Dorsolateral prefrontal cortex (tissue), 122 donors: ENCODE measurements at places on chromosomes 1 and 21.
A peak's percentile ranks its signal among the peaks of the same experiment; 100 is the strongest.

- peak; percentile 86 for DNase-seq
These were observed 5.5 kb downstream of the AZIN2 start for GRCh38 chr1:33086384-33086850.

GRCh38 chr1:24504560-24504959 is 1.9 kb downstream of the RCAN3 start:
- DNase-seq: no peak

DNA sequence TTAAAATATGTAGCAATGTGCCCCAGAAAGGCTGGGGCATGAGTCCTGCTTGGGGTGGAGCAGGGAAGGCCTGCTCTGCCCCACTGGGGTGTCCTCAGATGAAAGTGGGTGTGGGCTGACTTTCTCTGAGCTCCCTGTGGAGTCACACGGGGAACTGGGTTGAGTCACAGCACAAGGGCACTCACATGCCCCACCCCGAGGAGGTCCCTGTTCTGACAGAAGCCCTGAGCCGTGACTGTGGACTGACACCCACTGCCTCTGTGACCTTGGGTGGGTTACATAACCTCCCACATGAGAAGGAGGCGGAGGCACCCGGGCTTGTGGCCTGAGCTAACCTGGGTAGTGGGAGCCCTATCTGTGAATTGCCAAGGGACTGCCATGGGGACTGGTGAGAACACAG is 52.5 kb upstream of the TINAGL1 start:
- DNase-seq: no peak

GRCh38 chr1:26544126-26544525 is 14.6 kb downstream of the RPS6KA1 start:
- DNase-seq: no peak

- no peak for DNase-seq
These were observed 573 bp downstream of the PSMG1 start for GRCh38 chr21:39182484-39183271.

- no peak for DNase-seq
These were observed 53.8 kb downstream of the PTGER3 start for GRCh38 chr1:70993798-70994197.

DNA sequence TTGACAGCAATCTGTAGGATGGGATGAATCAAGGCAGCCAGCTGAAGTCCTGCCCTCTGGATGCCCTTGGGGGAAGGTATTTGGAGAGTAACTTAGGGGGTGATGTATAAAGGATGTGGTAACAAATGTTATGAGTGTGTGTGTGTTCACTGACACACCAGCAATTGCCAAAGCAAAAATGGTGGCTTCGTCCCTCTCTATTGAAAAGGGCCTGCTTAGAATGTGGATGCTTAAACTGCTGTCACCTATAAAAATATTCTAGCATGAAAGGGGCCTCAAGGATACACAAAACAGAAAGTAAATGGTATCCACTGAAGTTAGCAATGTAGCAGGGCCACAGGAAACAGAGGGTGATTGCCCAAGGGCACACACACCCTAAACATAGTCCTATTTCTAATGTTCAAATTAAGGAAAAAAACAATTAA is 15.1 kb upstream of the AIM2 start:
- no peak for DNase-seq

DNA sequence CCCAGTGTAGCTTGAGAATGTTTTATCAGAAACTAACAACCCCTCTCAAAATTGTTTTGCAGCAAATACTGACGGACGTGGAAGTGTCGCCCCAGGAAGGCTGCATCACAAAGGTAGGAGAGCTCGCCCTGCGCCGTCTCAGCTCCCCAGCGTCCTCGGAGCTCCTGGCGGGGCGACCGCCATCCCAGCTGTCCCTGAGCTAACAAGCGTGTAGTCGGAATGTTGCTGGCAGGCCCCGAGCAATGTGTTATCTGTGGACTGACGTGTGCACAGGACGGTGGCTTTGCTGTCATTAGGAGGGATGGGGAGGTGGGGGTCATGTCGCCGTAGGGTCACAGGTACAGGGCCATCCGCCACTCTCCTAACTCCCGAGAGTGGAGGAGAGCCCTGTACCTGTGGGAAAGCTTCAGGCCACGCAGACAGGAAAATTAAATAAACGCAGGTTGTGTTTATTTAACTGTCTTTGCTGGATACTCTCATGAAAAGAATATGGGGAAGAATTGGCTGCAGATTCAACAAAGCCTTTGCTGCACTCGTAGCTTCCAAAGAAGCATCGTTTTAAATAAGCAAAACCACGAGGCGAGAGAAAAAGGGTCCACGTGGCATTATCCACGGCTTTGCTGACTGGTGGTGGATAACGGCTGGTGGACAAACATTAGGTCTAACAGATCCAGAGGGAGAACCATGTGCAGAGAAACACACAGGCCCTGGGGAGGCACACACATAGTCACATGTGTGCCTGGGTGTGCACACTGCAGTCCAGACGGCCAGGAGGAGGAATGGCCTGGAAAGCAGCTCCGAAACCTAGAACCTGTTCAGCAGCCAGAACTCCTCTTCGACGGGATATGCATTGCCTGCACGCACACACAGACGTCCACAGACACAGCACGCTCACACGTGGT is 175.3 kb downstream of the PRDM16 start:
- no peak for DNase-seq

DNA sequence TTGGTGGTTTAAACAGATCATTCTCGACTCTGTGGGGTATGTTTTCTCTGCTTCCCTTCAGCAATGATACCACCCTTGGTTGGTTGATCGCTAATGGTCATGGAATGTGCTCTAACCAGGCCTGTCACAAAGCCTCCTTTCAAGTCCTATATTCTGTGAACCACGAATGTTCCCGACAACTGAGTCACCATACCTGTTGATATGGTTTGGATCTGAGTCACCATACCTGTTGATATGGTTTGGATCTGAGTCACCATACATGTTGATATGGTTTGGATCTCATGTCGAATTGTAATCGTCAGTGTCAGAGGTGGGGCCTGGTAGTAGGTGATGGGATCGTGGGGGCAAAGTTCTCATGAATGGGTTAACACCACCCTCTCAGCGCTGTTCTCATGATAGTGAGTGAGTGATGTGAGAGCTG is 10.2 kb upstream of the CAMK2N1 start:
- no peak for DNase-seq

DNA sequence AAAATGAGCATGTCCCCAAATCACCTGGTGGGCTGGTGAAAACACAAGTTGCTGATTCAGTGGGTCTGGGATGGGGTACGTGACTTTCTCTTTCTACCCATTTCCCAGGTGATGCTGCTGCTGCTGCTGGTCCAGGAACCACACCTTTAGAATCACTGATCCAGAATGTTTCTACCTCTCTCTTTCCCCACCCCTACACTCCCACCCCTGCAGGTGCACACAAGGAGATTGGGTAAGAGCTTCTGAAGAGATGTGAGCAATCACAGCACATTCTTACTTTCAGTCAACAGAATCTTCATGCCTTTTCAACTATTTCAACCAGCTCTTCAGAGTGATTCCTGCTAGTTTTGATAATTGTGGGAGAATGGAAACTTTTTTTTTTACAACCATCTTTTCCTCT is 130.9 kb downstream of the LMX1A start:
- no peak for DNase-seq

DNA sequence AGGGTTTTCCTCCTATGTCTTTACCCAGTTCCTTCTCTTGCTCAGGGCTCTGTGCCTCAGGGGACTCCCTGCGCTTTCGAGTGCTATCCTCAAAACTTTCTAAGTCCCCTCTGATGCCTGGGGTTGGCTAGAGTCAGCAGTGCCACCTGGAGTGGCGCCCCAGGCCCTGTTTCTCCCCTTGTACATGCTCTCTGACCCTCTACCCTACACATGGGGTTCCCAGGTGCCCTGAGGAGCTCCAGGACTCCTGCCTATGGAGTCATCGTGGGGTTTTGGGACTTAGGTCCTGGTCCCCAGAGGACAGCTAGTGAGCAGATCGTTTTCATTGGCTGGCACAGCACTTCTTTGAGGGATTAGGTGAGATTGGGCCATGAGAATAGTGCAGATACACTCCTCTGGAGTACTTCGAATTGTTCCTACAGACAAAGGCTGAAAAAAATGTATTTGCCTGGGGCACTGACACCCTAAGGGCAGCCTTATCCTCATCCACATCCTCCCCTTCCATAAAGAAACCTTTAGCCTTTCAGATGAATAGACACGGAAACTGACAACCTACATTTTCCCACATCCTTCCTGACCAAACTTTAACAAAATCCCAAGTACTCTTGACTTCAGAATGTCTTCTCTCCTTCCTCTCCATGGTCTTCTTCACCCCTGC is 41.5 kb downstream of the LGR6 start:
- no peak for DNase-seq

DNA sequence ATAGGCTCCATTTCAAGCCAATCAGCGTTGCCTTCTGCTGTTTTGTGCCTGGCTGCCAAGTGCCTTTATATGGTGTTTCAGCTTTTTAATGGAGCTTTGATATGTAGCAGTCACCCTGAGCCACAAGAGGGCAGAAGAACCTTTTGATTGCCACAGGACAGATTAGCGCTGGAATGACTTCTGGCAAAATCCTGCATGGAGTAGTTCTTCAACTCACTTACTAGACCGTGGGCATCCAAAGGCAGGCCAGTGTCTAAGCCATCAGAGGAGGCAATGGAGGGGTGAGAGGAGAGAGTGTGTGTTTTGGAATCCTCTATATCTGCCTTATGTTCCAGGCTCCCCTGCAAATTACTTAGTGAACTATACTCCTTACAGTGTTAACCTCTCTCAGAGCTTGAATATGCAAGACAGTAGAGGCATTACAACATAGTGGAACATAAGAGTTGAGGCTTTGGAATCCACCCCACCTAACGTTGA is 56.2 kb downstream of the ST3GAL3 start:
- DNase-seq: peak; percentile 62

- DNase-seq: no peak
These were observed 21.7 kb upstream of the SHCBP1L start for GRCh38 chr1:182974506-182975191.

DNA sequence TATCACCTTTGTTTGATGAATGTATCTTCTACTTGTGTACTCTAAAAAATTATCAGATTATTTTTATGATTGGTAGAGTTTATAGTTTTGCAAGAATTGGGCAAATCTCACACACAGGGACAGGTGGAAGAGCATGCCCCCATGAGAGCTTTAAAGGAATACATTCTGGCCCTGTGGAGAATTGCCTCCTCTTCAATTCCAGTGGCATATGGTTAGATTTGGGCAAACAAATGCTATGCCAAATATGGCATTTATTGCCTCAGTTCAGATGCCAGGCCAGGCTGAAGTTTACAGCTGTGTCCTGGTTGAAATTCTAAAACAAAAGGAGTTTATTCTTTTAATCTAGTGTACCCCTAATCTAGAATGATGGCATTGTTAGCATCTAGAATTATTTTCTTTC is 162.4 kb upstream of the CACYBP start:
- no peak for DNase-seq

GRCh38 chr1:55069280-55069679 is 29.9 kb downstream of the PCSK9 start:
- DNase-seq: no peak

GRCh38 chr1:193763266-193763665 is 576.9 kb upstream of the B3GALT2 start:
- DNase-seq: no peak

DNA sequence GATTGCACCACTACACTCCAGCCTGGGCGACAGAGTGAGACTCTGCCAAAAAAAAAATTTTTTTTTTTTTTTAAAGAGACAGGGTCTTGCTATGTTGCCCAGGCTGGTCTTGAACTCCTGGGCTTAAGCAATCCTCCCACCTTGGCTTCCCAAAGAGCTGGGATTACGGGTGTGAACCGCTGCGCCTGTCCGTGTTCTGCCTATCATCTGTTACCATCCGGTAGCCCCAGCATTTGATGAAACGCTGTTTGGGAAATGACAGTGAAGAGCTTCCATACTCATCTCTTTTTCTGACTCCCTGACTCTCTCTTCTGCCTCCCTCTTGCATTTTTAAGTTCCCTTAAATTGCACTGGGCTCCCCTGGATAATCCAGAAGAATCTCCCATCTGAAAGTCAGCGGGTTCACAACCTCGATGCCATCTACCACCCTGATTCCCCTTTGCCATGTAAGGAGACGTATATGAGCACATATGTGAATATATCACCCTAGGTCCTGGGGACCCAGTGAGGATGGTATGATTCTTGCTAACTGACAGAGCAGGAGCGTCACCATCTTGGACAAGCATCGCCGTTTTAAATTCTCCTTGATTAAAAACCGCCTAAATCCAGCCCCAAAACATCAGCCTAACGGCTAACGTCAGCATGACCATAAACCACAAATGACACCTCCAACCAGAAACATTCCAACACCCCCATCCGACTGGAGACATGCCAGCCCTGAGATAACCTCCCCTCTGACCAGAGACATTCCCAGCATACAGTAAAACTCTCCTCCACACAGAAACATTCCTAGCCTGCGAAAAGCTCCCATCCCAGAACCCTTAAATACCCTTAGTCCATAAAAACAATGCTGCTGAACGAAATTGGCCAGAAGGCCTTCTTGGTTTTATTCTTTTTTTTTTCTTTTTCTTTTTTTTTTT is 12.4 kb downstream of the TNFRSF8 start:
- DNase-seq: peak; percentile 1

- no peak for DNase-seq
These were observed 39.1 kb downstream of the UROD start for GRCh38 chr1:45051005-45051772.

- DNase-seq: no peak
These were observed 35.1 kb upstream of the LBR start for GRCh38 chr1:225462714-225463574.

DNA sequence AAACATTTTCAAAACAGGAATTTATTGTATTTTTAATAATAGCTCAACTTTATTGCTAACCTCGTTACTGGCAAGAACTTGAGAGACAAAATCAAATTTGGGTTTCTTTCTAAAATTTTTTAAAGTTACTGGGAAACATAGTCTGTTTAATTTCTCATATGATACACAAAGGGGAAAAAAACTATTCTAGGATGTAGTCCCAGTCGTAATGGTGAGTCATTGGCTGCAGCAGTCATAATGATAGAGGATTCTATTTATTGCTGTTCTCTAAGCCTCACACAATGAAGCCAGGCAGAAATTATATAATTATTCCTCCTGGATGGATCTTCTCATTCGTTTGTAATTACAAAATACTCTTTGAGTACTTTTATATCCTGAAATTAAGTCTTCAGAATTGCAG is 326.5 kb upstream of the SGIP1 start:
- no peak for DNase-seq

DNA sequence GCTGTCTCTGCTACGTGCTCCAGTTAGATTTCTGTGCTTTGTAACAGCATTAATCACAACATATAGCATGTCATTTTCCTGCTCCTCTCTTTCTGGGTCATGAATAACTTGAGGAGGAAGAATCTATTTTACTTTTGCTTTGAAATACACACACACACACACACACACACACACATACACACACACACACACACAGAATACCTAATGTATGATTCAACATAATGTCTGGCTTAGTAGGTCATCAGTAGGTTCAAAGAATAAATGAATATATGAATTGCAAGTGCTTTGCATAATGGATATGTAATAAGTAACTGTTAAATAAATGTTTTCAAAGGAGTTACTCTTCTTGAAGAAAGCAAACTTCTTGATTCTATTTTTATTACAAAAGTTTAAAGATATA is 249.0 kb downstream of the PDE4B start:
- DNase-seq: no peak

GRCh38 chr1:22163137-22163536 is 20.2 kb upstream of the WNT4 start:
- DNase-seq: no peak
